Activated naive CD4-positive, alpha-beta T cell treated with Interleukin-2 at 50 U/mL for 16 hours (primary cell): ENCODE measurements at places on chromosomes 13 and 19.

DNA sequence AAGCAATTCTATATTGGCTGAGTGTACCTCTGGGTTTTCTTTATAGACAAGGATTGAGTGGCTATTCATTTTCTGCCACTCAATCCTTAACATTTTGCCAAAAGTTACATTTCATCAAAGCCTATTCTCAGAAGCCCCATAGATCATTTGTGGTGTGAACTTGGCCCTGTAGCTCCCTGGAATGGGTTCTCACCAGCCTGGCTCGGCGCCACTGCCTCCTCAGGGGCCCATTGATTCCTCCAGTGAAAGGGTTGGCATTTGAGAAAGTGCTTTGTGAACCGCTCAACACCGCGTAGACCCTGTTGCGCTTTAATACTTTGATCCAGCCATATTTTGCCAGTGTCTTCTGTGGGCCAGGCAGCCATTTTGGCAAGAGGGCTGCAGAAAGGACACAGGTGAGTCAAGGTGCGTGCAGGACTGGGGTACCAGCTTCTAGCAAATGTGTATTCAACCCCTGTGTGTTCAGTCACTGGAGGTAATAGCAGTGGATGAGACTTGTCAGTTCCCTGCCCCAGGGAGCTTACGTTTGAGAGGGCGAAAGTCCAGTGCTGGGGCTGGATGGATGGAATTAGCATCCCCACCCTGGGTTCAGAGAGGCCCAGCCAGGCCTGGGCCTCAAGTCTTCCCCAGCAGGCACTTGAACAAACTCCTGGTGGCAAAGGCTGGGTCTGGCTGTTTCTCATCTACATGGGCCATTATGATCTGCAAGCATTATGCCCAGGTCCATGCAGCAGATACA lies 3.8 kb downstream of the RAB8A start:
- DNase-seq, result no peak

DNA sequence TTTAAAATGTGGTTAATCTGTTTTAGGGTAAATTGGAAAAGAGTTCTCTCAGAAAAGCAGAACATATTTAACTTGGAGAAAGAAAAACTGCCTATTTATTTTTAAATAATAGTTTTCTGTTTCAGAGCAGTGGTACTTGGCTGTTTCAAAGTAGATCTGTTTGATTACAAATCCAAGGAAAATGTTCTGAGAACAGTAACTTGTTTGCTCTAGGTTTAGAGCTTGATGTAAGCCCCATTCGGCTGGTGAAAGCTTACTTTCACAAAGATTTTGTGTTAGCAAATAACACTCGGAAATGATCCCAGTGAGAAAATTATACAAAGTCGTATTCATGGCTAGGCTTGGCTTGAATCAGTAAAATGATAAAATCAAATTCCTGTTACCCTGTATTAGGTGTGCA lies 395.8 kb upstream of the GPC6 start:
- no peak for DNase-seq

- no peak for DNase-seq
Measured at GRCh38 chr13:47796816-47797215, 204.3 kb downstream of the SUCLA2 start.

DNA sequence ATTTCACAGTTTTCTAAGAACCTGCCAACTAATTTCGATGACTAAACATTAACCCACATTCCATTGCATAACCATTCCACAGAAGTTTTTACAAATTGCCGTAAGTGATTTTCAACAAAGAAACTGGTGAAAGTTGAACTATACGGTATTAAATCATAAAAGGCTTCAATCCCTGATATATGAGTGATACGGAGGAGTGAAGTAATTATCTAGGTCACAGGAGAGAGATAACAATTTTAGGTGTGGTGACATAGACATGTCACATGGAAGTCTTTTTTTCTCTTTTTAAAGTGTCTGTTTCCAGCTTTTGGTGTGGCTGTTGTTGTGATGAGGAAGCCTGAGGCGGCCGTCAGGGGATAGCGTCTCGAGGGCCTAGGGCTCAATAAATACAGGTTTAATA lies 29.4 kb downstream of the TBC1D4 start:
- no peak for DNase-seq
